MV-4-11 (cell line): ENCODE measurements at places on chromosomes 3 and 15.

DNA sequence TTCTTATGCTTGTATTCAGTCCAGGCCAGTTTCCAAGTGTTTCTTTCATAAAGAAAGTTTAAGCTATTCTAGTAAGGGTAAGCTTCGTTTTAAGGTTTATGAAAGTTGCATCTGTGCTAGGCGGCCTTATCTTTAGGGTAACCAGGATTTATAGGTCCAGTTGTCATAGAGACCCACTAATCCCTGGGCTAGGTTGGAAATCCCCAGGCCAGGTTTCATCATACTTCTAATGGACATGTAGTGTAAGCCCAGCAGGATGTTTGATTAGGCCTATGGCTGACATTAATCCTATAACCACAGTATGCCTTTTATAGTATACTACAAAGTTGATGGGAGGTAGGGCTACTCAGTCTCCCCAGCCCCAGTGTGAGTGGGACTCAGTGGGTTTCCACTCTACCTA, 312.4 kb downstream of the CACNA2D3 start:
- no peak for DNase-seq

GRCh38 chr3:99637016-99637367, 1.4 kb upstream of the COL8A1 start:
- no peak for DNase-seq

GRCh38 chr3:127171721-127172120, 21.2 kb upstream of the PRR23E start:
- DNase-seq: no peak

DNA sequence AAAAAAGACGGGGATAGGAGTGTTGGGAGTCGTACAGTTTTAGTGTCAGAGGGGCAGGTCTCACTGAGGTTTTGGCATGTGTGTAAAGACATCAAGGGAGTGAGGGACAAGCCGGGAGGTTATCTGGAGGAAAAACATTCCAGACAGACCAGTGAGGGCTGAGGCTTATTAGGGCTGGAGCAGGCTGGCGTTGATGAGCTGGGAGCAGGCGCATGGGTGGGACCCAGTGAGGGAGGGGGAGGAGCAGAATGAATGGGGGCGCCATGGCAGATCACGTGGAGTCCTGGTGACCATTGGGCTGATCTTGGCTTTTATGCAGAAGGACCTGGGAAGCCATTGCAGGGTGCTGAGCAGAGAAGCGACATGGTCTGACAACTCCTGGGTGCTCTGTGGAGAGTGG, 180.2 kb downstream of the SLCO3A1 start:
- DNase-seq: no peak

GRCh38 chr15:62896380-62896866, 146.1 kb upstream of the TPM1 start:
- no peak for DNase-seq

DNA sequence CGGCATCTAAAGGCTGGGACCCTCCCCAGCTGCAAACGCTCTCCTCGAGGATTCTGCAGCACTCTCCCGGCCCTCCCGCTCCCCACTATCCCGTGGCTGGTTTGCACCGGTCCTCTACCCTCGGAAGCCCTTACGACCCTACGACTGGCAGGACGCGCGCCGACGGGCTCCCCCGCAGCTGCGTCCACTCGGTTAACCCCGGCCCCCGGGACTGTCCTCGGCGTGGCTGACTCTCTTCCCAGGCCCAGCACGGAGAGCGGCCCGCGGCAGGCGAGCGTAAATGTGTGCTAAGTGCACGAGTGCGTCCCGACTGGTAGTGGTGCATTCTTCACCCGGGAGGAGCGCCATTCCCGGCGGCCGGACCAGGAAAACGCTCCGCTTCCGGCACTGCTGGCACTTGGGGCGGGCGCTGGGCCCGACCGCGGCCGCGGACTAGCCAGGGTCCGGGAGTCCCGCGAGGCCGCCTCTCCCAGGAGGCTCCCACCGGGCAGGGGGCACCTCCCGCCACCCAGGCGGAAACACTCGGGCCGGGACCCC, 508 bp downstream of the GORASP1 start:
- DNase-seq: no peak
